SW 1271 (cell line): ENCODE measurements at places on chromosomes 3 and 15.

DNA sequence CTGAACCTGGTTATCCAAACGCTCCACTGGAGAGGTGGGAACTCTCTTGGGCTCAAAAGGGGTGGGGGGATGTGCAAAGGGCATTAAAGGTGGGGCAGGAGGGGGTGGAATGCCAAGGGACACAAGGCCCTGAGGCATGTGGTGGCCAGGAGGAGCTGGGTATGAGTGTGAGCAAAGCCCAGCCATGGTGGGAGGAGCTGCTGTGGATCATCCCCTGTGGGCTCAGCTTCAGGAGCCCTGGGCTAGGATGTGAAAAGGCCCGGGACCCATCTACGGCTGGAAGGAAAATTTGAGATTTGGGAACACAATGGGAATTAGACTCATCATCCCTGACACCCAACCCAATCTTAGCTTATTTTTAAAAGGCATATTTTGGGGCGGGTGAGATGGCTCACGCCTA, 33.3 kb downstream of the MGLL start:
- DNase-seq: no peak

DNA sequence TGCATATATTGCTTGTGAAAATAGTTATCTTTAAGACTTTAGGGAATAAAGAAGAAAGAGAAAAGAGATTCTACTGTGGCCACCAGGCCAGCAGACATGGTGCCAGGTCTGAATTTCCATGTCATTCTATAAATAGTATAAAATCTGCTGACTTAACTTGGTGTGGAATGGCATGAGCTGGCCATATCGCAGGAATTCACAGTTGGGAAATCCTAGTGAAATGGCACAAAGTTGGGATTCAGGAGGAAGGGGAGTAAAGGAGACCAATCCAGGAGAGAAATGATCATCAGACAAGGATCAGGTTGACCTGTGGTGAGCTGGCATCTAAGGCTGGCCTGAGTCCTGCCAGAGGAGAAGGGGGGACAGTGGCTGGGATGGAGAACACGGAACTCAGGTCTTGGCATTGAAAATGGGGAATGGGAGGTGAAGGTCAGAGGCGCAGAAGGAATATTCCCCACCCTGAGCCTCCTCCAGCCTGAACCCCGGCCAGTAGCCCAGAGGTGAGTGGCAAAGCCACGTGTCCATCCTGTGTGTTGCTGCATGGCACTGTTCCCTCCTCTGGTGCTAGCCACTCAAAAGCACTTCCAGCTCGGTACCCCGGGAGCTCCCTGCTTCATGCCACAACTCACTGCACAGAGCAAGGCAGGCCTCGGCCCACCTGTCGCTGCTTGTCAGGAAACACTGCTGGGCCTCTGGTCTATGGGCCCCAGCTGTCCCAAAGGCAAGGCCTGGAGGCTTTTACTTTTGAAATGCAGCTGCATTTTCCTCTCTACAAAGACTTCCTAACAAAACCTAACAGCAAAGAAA, 51.4 kb downstream of the SSUH2 start:
- no peak for DNase-seq

- DNase-seq: no peak
Observed at GRCh38 chr3:197293605-197294237, 4.7 kb downstream of the DLG1 start.

- DNase-seq: no peak
Observed at GRCh38 chr3:137041251-137041650, 83.5 kb downstream of the IL20RB start.

DNA sequence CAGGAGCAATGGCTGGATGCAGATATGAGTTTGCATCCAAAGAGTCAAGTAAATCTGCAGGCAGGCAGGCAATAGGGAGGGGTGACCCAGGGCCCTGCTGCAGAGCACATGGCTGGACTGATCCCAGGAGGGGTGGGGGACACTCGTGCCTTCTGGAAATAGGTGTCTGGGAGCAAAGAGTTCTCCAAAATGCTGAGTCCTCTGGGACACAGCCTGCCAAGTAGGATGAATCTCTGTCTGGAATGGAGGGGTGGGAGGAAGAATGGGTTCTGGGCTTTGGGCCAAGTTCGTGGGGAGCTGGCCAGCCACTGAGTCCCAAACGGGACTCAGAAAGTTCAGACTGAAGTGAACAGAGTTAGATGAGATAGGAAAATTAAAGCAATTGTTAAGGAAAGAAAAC, 214.5 kb downstream of the MTHFS start:
- no peak for DNase-seq

DNA sequence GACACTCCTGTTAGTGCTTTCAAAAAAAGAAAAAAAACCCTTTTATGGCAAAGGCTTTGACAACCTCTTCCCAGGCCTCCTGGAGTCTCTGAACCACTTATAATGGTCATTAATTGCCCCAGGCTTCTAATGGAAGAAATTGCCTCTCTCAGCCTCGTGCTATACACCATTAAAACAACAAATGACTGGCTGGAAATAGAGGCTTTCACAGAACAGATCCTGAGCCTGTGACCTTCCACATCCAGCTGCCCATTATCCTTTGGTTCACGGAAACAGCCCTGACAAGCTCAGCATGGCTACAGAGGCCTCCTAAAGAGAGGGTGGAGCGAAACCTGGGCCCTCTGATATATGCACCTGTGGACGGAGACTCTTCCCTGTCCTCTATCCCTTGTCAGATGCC, 26.8 kb upstream of the MKRN3 start:
- DNase-seq: no peak

GRCh38 chr3:73601011-73601410, 23.7 kb downstream of the PDZRN3 start:
- DNase-seq: no peak

DNA sequence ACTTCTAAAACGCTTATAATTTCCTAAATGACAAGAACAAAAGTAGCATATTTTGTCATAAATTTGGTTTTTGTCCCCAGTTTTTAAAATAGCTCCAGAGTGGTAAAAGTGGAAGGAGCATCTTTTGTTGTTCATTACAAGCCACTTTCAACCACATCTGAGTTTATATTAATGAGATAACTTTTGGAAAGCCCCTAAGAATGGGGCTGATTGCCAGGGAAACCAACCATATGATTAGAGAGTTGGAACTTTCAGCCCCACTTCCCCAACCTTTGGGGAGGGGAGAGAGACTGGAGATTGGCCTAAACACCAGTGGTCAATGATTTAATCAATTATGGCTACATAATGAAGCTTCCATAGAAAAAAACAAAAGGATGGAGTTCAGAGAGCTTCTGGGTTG, 57.4 kb downstream of the CPA3 start:
- DNase-seq: no peak

- DNase-seq: no peak
Observed at GRCh38 chr3:140051019-140051957, 116.3 kb downstream of the CLSTN2 start.

GRCh38 chr3:191973820-191974219, 512.9 kb downstream of the PYDC2 start:
- DNase-seq: no peak

DNA sequence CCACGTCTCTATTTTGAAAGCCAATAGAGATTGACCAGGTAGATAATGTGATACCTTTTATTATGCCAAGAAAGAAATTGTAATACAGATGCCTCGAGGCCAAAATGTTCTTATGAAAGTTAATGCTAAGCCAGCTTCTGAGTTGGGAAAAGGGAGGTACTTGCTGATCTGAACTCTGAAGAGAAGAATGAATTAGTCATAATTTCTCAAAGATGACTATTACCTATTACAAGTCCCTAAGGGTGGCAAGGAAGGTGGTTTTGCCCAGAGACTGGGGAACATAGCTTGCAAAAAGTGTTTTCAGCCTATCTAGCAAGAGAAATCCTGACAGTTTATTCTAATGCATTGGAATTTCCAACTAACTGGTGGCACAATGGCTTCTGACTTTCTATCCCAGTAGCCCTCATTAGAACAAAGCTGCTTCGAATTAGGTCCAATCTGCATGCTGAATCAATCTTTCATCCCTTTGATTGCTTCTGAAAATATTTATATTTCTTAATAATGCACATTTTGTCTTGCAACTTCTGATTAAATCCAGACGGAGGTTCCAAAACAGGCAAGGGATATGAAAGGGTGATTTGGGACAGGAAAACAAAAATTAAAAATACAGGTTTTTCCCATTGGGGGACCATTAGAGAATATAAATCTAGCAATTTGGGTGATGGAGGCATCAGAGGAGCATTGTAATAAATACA, 17.7 kb upstream of the NR2F2 start:
- DNase-seq: no peak

DNA sequence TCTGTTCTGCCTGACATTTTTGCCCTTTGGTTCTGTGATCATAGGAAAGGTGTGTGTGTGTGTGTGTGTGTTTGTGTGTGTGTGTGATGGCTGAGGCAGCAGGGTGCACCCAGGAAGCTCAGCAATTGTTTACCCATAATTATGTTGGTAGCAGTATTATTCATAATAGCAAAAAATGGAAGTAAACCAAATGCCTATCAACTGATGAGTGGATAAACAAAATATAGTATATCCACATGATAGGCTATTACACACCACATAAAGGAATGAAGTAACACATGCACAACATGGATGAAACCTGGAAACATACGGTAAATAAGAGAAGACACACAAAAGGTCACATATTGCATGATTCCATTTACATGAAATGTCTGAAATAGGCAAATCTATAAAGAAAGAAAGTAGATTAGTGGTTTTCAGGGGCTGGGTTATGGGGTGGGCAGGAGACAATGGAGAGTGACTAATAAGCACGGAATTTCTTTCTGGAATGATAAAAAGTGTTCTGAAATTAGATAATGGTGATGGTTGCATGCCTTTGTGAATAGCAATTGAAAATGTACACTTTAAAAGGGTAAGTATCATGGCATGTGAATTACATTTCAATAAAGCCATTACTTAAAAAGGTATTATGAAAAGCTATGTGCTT, 167.2 kb downstream of the POLR2M start:
- DNase-seq: no peak

DNA sequence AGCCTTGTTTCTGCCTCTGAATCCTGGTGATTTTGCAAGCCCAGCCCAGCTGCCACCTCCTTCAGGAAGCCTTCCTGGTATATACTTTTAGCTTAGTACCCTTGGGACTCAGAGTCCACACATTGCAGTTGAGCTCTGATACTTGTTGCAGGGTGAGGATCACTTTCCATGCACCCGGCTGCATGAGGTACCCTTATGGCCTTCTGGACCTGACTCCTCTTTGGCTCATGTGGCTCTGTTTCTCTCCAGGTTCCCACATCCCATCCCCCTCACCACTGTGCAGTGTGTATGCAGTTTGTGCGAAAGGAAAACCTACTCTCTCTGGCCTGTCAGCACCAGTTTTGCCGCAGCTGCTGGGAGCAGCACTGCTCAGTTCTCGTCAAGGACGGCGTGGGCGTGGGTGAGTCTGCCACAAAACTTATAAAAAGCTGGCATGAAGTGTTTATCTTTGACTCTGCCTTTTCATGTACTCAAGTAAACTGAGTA, 23.1 kb upstream of the P4HTM start:
- no peak for DNase-seq

DNA sequence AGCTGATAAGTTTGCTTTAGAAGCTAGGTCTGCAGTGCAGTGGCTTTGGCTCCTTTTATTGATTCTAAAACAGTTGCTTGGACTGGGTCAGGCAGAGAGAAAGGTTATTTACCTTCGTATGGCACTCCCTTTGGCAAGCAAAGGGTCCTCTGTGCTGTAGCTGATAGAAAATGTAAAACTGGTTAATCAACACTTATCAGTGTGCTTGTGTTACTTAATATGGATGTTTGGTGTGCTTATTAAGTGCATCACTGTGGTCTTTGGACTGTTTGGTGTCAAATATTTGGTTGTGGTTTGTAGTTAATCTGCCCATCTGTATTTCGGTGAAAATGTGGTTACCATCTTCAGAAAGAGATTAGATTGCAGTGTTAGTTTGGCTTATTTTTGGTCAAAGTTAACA, 16.0 kb downstream of the UBE2E2 start:
- DNase-seq: no peak

DNA sequence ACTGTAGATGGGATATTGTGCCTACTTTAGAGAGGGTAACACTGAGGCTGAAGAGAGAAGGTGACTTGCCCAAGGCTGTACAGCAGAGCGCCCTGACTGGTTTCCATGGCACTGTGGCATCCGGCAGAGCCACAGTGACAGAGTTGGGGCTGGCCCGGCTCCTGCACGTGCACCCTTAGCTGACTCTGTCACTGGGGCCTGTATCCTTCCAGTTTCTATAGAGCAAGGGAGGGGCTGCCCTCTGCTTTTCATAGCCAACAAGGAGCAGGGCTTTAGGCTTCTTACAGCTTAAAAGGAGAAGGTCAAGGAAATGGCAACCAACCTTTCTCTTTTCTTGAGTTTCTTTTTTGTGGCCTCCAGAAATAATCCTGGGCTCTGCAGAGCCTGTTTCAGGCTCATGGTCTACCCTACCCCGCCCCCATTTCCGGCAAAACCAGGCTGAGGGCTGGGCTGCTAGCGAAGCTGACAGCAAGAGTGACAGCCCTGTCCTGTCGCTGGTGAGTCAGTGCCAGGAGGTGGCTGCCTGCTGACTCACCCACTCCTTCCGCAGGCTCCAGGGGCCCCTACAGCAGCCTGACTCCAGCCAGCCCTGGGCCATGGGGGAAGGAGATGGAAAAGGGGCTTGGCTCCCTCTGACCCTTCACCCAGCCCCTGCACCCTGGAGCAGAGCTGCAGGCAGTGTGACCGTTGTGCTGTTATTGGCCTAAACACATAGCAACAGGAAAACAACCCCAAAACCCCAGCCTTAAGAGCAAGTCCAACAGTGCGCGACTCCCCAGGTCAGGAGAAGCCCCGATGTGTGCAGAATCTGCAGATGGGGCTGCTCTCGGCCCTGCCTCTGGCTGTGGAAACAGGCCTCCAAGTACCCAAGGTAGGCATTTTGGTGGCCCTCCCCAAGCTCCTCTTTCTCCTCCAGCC, 29.8 kb downstream of the SLC6A6 start:
- DNase-seq: peak; percentile 91

- DNase-seq: no peak
Observed at GRCh38 chr3:105322570-105323273, 44.0 kb upstream of the ALCAM start.

DNA sequence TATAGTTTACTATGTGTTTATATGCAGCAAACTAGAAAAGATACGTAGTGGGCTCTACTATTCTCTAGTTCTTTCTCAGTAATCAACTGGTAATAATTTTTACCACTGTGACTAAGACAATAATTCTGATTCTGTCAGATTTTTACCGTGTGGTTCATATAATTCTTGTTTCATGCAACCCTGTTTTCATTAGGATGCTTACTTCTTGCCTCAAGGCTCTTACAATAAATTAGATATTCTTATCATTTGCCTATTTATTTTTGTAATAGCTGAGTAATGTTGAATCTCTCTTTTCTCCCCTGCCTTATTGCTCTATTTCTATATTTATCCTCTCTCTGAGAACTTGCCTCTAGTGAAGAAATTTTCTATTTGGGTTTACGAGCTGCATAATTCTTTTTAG, 524.7 kb downstream of the NAALADL2 start:
- no peak for DNase-seq

DNA sequence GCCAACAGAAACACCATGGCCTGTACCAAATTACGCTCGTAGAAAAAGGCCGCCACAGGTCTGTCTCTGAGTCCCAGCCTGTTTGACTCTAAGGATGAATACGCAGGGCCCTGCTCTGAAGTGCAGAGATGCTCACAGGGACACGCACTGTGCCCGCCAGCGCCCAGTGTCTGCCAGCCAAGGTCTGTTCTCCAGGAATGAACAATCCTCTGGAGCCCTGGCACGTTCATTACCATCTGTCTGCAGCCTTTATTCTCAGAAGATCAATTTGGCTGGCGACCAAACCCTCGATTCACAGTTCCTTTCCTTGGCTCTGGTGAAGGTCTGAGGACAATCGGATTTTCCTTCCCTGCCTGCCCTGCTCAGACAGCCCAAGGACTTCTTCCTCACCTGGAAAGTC, 66.3 kb downstream of the NIPA2 start:
- no peak for DNase-seq

- DNase-seq: no peak
Observed at GRCh38 chr3:116001151-116001621, 377.9 kb downstream of the GAP43 start.

- DNase-seq: no peak
Observed at GRCh38 chr3:120681506-120682038, 467 bp downstream of the HGD start.
